CD8-positive, alpha-beta T cell (primary cell): ENCODE measurements at places on chromosomes 2 and 18.
A peak's percentile ranks its signal among the peaks of the same experiment; 100 is the strongest.

DNA sequence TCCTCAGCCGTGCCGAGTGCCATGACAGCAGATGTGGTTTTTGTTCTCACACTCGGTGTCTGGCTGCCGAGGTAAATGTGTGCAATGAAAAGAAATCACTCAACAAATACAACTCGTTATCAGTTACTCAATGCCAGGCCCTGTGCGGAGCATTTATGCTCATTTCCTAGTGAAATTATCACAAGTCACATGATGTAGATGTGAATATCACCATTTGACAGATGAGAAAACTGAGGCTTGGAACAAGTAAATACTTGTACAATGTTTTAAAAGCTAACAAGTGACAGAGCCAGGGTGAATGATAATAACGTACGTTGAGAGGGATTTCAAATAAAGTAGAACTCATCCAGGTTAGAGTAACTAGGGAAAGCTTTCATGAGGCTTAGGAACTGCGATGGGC, 174.7 kb downstream of the EIPR1 start:
- DNase-seq = no peak

DNA sequence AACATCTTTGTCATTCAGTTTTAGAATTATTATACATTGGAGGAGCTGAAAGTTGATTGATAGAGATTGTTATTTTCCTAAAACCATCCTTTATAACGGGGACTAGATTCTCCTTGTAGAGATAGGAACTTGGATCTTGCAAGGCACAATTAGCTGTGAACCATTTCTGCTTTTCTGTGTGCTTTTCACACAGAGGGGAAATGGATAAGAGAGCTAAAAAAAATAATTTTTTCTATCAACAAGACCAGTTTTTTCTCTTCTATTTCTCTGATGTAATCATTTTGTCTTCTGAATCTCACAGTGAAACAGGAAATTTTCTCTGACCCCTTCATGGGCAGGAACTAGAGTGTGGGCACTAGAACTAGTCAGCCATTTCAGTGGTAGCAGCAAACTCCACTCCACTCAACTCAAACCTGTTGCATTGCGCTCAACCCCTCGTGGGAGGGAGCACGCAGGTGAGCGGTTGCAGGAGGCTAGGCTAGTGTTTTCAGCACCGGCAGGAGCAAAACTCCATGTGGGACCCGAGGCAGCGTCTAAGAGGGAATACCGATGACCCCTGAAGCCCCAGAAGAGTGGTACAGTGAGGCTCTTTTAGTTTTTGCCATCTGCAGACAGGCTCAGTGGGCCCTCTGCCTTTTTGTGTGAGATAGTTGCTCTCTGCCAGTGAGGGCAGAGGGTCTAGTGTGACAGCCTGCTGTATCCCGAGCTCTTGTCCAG, 24.0 kb upstream of the SLC39A10 start:
- DNase-seq = no peak

- DNase-seq = no peak
These were observed 8.4 kb downstream of the RSAD2 start for GRCh38 chr2:6885968-6886367.

DNA sequence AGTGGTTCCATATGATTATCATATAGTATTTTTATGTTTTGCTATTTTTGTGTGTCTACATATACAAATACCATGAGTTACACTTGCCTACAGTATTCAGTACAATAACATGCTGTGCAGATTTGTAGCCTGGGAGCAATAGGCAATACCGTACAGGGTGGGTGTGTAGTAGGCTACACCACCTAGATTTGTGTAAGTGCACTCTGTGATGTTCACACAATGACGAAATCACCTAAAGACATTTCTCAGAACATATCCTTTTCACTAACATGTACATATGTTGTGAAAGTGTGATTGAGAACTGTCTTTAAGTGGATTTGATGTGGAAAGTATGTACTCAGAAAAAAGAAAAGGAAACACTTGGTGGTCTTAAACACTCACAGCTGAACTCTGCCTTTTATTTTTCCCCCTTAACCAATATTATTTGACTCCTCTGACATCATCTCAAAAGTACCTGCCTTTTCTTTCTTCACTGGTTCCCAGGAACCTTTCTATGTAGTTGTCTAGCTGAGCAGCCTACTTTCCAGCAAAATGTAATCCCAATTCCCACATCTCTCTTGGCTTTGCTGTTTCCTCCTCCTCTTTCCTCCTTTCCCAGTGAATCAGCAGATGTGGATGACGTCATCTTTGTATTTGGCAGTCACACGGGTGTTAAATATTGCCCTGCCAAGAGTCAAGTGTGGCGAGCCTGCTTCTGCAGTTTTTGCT, 47.7 kb downstream of the OSBPL6 start:
- DNase-seq = no peak

- DNase-seq = no peak
These were observed 77.2 kb upstream of the TXNDC2 start for GRCh38 chr18:9808295-9809241.

GRCh38 chr2:128273469-128274081, 45.1 kb downstream of the HS6ST1 start:
- peak; percentile 79 for DNase-seq

GRCh38 chr18:65788373-65788772, 37.6 kb downstream of the CDH7 start:
- DNase-seq = no peak

- DNase-seq = no peak
These were observed 39.1 kb downstream of the FBXO11 start for GRCh38 chr2:47867205-47867604.

GRCh38 chr2:44774826-44775492, 166.5 kb upstream of the SIX3 start:
- no peak for DNase-seq

- no peak for DNase-seq
These were observed 4.0 kb upstream of the RTN4 start for GRCh38 chr2:55054106-55054875.

DNA sequence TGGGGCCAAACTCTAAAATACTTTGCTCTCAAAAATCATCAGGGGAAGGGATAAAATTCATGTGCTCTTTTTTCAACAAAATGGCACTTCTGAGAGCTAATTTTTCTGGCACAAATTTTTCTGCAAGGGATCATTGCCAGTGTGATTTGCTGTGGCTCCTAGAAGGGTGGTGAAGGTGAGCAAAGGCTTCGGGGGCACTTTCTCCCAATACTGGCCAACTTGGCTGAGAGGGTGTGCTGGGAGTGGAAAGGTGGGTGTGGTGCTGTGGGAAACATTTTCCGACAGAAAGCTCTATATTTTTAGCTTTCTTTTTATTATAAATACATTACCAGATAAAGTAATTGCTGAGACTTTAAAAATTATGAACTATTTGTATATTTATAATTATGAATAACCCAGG, 419 bp downstream of the SMYD1 start:
- DNase-seq = no peak

- no peak for DNase-seq
These were observed 15.6 kb upstream of the KLF11 start for GRCh38 chr2:10027660-10028330.

DNA sequence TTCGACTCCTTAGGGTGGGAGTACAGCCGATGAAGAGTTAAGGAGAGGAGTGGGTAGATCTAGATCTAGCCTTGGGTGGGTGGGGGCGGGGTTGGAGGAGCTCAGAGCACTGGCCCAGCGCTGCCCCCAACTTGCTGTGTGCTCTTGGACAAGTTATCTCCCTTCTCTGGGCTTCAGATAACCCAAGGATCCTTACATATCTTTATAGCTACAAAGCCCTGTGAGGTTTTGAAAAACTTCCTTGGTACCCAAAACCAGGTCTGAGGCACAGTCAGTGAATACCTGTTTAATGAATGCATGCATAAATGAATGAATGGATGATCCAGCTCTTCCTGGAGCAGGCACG, 1.3 kb upstream of the ODC1 start:
- DNase-seq = no peak

DNA sequence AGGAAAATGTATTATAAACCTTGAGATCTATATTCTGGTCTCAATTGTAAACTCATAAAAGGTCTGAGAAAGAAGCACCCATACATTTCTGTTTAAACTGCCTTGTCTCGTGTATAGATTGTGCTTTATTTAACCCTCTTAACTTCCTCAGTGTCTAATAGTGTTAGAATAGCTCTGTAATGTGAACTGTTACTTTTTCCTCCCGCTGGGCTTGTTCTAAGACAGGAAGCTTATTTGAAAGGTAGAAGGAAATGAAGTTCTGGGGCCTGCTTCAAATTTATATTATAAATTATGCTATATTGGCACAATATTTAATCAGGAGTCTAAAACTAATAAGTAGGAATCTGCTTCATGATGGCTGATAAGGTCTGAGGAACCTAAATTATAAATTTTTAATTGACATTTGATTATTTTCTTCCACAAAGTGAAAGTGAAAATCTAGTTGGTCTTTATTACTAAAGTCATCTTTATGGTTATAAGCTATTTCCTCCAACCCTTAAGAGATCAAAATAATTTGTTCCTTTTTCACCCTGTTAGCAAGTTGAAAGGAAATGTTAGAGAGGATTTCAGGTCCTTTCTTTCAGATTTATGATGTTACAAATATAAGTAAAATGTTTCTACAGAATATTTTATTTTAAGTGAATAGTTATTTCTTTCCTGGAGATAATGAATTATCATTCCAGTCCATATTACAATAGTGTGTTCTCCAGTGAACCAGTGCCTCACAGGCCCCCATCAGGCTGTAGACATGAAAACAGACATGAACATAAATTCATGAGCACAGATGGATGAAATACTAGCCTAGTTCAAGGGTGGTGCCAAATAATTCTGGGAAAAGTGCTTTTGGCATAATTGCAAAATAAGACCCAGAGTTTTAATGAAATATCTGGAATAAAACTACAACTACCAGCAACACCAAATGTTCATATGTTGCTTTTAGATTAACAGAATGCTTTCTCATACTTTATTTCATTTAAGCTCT, 7.9 kb downstream of the MFSD6 start:
- no peak for DNase-seq

- DNase-seq = no peak
These were observed 1950.8 kb upstream of the PIK3C3 start for GRCh38 chr18:40004246-40004645.

GRCh38 chr2:238155051-238155760, 3.6 kb upstream of the ERFE start:
- DNase-seq = no peak

DNA sequence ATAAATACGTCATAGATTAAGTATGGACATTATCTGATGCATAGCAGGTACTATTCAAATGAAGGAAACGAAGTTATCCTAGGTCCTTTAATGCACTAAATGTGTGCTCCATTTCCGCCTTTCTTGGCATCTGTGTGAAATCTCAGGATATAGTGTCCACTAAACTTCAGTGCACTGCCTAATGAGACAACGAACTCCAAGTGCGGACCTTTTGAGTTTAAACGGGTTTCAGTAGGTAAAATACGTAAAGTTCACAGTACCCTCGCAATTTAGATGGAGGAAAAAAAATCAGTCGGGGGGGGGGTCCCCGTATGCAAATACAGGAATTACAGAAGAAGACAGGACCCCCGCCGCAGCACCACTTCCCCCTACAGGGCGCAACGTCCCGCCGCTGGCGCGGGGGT, 729 bp upstream of the REL start:
- no peak for DNase-seq

DNA sequence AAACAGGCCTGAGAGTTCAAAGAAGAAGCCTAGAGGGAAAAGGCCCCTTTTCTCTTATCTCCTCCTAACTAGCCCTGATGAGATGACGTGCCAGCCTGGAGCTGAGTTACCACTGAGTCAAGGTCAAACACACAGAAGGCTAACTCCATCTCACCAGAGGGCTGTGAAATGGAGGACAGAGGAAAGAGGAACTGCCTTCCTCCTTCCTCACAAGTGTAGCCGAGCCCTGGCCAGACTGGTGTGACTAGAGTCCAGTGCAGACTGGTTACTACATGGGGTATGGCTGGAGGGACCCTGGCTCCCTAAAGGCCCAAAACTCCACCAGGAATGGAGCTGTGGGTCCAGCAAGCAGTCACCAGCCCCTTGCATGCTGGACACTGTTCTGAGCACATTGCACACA, 35.7 kb upstream of the GYPC start:
- DNase-seq = no peak

DNA sequence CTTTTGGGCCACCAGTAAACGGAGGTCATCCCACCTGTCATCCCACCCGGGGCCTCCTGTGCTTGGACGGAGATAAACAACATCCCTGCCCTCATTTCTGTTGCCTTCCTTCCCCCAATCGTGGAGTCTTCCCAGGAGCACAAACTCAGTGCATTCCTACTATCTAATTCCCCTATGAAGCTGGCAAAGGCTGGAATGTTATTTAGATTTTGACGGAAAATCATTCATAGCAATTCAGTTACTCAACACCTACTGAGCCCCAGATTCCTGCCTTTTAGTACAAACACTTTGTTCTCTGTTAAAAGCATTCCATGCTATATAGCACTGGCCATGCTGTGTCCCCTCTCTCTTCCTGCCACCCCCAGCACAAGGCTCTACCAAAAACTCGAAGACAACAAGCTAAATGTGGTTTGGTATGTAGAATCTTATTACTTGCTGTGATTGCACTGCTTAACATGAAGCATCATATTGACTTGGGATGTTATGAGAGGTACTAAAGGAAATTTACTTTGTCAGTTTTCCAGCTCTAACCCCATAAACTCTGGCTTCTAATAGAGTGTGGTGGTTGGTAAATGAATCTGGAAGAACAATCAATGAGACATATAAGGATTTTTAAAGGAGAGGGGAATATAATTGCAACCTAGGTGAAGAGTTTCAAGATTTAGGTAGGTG, 32.3 kb upstream of the IMPA2 start:
- no peak for DNase-seq

- no peak for DNase-seq
These were observed 832.8 kb downstream of the RNF144A start for GRCh38 chr2:7749895-7750559.

- DNase-seq = no peak
These were observed 47.3 kb upstream of the TMEM200C start for GRCh38 chr18:5942591-5942990.

DNA sequence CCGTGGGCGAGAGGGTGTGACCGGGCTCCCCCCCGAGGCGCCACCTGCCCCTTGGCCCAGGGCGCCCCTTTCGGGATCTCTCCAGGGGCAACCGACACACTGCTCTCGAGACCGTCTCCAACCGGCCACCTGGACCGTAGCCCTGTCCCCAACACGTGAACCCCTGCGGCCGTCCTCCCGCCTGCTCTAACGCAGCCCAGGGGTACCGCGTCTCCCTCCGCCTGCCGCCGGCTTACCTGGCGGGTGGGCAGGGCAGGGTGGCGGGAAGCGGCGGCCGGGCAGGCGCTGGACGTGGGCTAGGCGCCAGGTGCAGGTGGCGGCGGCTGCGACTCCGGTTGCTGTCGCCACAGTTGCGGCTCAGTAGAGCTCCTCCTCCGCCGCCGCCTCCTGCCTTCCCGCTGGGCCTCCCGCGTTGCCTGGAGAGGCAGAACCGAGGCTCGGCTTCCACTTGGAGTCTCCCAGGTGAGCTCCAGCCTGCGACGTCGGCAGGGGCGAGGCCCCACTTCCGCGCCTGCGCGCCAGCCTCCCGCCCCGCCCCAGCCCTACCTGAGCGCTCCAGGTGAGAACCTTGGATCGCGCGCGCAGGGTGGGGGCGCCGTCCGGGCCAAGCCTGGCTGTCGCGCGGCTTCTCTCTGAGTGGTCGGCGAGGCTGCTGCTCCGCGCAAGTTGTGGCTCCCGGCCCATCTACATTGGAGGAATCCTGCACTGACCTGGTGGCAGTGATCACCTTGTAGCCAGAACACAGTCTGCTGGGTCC, at the start of gene GALNT3:
Gene GALNT3, minus strand, starts transcription at position 469 of the 757 bp plus-strand sequence. CDS start 23,547 bp downstream, outside the sequence.
- peak; percentile 57 for DNase-seq
